ENCODE measurements at places on chromosomes 1 and 21. TPM values are rescaled to one million over a fixed set of nuclear protein-coding genes. Genes with fewer than 3 reads are reported as not detected.

DNA sequence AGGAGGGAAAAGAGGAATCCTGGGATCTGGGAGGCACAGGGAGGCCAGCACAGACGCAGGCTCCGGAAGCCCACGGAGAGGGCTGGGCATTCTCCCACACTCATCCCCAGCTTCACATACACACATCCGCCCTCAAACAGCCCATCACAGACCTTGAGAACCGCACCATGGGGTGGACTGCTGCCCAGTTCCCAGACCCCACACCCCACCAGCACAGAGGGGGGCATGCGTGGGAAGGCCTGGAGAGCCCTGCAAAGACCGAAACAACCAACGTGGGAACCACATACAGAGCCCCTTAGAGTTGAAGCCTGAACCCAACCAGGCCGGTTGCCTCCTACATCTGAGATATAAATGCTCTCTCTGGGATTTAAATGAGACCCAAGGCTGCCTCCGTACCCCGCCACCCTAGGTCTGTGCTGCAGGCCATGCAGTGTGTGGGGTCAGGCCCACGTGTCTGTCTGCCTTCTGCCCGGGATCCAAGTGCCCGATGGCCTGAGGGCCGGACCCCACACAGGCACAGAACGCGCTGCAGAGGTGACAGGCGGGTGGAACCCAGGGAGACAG is 126.2 kb upstream of the COL6A1 start:
- DNase-seq = no peak

- DNase-seq = no peak
These were observed 216.3 kb upstream of the CAMK1G start for GRCh38 chr1:209367061-209367772.

DNA sequence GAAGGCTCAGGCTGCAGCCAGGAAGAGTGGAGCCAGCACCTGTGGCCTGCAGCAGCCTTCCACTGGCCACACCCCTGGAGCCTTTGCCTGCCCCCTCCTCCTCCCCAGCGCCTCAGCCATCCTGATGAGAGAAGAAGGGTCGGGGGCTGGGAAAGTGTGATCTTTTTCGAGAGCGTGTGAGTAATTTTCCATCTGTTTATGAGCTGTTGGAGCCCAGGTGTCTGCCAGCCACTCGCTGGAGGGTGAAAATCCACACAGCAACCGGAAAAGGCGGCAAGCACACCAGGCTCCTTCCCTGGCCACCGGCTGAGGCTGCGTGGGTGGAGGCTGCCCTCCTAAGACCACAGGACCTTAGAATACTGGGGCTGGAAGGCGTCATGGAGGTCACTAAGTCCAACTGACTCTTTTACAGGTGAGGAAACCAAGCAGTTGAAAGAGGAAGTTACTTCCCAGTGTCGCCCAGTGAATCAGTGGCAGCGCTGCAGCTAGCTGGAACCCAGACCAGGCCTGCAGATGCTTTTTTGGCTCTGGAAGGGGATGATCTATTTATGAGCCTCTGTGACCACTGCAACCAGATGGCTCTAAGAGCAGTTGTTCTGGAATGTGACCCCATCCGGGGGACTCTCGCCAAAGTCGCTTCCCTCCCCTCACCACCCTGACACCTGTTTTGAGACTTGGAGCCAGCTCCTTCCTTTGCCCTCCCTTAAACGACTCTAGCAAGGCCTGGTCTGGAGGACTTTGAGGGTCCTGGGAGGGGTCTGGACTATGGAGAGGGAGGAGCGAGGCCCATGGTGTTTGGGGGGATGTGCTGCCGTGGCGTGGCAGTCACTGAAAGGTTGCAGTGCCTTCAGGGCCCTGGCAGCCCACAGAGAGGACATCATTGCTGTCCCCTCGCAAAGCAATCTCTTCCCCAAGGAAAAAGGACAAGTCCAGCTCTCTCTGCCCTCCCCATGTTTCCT is 54.5 kb downstream of the LGR6 start:
- DNase-seq = no peak

GRCh38 chr1:8407652-8408051 is 89.7 kb downstream of the SLC45A1 start:
- DNase-seq = no peak

DNA sequence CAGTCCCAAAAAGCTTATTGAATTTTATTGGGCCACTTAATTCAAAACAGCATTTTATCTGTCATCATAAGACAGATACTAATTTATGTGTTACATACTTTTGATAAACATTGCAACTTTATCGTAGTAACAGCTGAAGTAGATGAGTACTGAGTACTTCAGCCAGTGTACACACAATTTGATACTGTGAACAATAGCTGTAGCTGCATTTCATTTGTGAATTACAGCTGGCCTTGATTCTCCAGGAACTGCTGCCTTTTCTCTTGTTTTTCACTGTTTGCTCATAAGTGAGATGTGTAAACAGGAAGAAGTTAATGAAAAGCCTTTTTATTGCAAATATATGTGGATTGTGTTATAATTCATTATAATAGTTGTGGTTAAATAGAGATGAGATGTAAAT is 10.2 kb downstream of the UAP1 start:
- DNase-seq = no peak

DNA sequence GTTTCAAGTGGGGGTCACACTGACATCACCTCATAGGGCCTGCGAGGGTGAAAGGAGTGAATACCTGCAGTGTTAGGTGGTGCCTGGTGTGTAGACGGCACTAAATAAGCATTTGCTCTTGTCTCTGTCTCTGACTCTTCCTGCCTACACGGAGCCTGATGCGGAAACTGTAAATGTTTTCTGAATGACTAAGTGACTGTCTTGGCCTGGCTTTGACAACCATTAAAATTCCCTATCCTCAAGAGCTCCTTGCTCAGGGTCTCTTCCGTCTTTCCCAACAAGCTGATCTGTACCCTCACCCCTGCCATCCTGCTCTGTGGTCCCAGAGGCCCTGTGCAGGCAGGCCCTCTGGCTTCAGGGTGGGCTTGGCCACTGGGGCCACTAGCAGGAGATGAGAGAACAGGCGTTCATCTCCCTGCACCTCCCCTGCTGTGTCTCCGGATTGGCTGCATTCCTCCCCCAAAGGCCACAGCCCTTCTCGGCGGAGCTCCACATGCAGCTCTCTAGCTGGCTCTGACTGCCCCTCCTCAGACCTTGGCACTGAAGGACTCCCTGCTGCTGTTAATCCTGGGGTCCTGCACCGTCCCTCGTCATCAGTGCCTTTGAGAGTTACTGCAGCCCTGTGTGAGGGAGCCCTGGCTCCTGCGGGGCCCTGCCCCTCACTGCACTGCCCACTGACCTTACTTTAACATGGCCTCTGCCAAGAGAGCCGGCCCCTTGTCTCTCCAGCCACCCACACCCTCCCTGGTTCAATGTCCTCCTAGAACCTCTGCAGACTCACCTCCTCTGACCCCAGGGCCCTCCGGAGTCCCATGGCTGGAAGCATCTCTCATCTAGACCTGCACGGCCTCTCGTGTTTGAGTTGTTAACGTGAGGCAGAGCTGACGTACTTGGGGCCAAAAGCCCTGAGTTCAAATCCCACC is 211.1 kb downstream of the MATN1 start:
- DNase-seq = no peak

- no peak for DNase-seq
These were observed 25.1 kb downstream of the RHBG start for GRCh38 chr1:156394082-156394481.

DNA sequence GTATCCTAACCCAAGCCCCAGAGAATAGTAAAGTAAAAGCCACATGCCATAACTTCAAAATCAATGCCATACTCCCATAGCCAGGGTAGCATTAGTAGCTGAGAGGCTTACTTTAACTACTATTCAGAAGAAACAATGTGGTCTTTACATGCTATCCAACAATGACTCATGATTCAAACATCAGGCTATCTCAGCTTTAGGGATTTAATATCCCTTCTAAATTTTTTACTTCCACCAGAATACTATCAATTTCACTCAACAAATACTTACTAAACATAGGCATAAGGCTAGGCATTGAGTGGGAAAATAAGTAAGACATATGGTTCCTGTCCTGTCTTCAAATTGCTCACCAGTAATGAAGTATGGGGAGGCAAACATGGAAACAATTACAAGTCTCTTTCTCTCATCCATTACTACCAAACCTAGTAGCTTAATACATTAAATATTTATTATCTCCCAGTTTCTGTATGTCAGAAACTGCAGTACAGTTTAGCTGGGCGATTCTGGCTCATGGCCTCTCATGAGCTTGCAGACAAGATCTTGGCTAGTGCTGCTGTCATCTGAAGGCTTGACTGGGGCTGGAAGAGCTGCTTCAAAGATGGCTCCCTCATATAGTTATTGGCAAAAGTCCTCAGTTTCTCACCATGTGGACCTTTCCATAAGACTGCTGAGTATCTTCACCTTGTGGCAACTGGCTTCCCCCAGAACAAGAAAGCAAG is 30.7 kb downstream of the EVI5 start:
- DNase-seq = no peak

- DNase-seq = no peak
These were observed 30.0 kb downstream of the KCND3 start for GRCh38 chr1:111959436-111959835.

- DNase-seq = no peak
These were observed 107.3 kb downstream of the UCHL5 start for GRCh38 chr1:192951691-192952460.

DNA sequence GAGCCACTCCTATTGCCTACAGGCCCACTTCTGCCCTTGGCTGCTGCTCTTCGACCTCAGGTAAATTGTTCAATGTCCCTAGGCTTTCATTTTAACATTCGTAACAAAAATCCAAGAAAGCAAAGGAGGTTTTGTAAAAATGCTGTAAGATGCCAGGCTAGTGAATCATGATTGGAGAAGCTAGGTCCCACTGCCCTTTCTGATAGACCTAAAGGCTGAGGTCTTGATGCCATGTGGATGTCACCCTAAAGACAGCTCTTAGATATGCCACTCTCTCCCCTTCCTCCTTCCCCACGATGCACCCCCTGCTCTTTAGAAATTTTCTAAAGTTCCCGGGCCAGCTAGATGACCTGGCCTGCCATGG is 9.9 kb upstream of the TMEM39B start:
- no peak for DNase-seq

The TMOD4 gene
- 58.3 TPM for total RNA-seq

The SLFNL1 gene
- 1.1 TPM for total RNA-seq

The SPSB1 gene
- 40.4 TPM for total RNA-seq

The TSSK3 gene
- not detected for total RNA-seq

The C1QC gene
- 12.9 TPM for total RNA-seq

The MROH7 gene
- 1.2 TPM for total RNA-seq

The IGSF3 gene
- total RNA-seq = 0.75 TPM

The PWP2 gene
- total RNA-seq = 3.9 TPM

The PRAMEF20 gene
- not detected for total RNA-seq

Measured in gastrocnemius medialis (tissue), 4 donors.